HFF-Myc (cell line): ENCODE measurements at places on chromosomes 6 and 20.

GRCh38 chr20:33291830-33292355 lies 8.9 kb downstream of the BPIFB1 start:
- DNase-seq, result no peak

GRCh38 chr20:23658989-23659609 lies 21.3 kb upstream of the CST3 start:
- no peak for DNase-seq

DNA sequence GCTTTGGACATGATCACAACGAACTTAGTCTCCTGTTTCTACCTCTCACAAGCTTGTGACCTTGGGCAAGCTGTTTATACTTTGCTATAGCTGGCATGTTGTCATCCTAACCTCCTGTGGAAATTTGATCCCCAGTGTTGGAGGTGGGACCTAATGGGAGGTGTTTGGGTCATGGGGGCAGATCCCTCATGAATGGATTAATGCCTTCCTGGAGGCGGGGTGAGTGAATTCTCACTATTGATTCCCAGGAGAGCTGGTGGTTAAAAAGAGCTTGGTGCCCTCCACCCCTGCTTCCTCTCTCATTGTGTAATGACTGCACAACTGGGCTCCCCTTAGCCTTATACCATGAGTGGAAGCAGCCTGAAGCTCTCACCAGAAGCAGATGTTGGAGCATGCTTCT lies 228.9 kb downstream of the HIVEP2 start:
- no peak for DNase-seq

GRCh38 chr6:3908961-3909360 lies 59.8 kb downstream of the FAM50B start:
- DNase-seq, result no peak

DNA sequence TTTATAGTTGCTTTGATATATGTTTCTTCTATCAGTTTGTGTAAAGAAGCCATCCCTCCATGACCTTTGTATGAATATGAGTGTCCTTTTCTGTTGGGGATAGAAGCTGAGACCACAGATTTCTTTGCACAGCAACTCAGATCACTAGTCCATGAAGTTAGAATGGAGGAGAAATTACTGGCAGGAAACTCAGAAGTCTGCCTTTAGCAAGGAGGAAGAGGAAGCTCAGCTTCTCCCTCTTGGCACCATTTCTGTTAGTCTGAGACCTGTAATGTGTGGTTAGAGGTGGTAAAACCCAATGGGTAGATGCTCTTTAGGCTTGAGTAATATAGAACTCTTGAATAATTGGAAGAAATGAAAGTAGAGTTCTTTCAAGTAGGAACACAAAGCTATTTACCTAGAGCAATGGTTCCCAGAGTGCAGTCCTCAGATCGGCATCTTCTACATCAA lies 995.3 kb upstream of the FLRT3 start:
- no peak for DNase-seq
